ENCODE measurements at places on chromosomes 5 and 9.
A peak's percentile ranks its signal among the peaks of the same experiment; 100 is the strongest.

DNA sequence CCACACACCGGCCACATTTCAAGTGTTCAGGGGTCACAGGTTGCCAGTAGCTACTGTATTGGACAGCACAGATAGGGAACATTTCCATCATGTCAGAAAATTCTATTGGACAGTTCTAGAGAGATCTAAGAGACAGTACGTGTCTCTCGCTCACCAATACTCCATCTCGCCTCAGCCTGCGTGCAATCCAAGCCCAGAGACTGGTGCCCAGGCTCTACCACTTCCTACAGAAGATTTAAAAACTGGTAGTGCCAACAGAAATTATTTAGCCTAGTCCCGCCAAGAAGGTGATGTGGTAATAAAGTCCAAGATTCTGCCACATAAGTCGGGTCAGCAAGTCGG lies 390 bp upstream of the SNX2 start:
- DNase-seq: no peak

DNA sequence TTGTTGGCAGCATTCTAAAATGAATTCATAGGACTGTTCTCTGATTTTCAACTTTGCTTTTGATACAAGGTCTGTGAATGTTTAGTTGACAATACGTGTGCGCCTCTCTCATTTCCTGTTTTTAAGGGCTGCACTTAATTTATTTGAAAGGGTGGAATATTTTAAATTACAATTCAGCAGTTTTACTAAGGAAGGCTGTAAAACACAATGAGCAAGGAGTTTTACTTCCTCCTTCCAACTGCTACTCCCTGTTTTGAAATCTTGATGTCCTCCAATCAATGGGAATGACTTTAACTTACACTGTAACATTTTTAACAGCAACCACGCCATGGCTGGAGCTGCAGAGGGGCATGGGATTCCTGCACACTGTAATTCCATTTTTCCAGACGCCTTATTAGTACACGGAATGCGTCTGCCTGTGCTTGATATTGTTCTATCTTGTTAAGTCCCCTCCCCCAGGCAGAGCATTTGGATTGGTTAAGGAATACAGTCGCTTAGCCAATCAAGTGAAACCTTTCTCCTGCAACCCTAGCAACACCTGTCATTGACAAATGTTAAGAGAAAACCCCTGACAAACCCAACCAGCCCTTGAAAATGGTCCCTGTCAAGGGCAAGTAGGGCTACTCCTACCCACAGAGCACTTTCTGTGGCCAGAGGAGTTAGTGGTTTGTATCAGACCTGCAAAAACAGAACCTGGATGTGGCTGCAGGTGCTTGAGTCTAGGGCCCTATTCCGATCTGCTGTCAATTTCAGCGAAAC lies 12.5 kb upstream of the ZSWIM6 start:
- no peak for DNase-seq

- DNase-seq: no peak
Measured at GRCh38 chr5:60262576-60263295, 369.2 kb upstream of the PDE4D start.

DNA sequence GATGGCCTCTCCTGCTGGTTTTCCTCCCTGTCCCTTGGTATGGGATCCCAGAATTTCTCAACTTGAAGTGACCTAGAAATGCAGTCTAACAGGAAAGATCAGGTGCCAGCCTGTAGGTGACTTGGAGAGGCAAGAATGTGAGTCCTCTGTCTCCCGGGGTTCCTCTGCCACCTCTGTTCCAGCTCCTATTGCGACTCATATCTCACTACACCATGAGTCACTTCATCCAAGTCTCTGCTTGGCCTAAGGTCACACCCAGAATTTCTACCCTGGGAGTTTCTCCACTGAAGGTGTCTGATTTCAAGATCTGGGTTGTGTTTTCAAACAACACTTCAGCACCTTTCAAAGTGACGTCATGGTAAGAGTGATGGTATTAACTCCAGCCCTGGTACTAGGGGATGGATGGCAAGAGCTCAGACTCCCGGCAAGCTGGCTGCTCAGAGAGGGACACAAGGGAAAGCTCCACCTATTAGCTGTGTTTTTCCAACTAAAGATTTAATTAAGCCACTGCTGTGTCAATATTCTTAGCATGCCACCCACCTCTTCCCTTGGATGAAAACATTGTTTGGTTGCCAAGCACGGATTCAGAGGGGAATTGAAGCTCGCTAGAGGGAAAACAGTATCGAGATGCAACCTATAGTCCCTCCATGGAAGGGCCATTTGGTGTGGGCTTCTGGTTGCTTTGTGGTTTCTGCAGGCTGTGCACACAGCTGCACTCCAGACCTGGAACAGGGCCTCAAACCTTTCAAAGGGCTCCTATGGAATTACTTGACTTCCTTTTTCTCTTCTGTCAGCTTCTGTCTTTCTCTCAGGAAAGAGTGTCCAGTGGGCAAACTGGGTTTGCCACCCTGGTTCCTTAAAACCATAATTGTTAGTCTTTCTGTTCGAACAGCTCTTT lies 205.7 kb downstream of the GAS1 start:
- no peak for DNase-seq

DNA sequence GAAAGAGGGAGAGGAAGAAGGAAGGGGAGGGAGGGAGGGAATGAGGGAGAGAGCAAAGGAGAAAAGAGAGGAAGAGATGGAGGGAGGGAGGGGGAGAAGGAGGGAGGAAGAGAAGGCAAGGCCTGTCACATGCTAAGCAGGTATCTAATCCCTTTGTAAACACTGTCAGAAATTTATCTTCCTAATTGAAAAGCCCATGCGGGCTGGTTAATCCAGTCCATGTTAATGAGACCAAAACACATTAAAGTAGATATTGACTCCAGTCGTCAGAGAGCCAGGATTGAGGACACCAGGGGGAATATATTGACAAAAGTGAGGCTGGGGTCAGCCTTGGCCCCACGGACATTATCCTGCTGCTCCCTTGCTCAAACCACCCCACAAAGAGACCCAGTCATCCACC lies 37.4 kb upstream of the ALDH1B1 start:
- no peak for DNase-seq

- no peak for DNase-seq
Measured at GRCh38 chr9:89969156-89969675, 364.4 kb downstream of the GADD45G start.

DNA sequence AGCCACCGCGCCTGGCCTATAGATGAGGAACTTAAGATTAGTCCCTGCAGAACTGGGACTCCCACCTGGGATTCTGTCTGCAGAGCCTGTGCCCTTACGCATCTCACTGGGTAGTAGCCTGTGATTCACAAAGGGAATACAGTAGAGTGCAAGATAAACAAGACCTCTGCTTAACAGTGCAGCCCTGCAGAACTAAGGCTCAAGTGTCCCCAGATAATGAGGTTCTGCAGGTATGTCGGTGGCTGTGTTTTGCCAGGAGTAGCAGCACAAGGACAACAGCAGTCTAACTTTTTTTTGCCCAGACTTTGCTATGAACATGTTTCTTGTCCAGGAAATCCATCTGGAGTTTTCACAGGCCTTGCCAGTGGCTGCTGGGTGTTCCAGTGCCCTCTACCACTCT lies 59.7 kb downstream of the DCP2 start:
- DNase-seq: no peak

GRCh38 chr5:135964670-135965320 lies 10.0 kb upstream of the LECT2 start:
- no peak for DNase-seq

- DNase-seq: peak; percentile 76
Measured at GRCh38 chr5:150409638-150410523, 2.8 kb downstream of the CD74 start.

DNA sequence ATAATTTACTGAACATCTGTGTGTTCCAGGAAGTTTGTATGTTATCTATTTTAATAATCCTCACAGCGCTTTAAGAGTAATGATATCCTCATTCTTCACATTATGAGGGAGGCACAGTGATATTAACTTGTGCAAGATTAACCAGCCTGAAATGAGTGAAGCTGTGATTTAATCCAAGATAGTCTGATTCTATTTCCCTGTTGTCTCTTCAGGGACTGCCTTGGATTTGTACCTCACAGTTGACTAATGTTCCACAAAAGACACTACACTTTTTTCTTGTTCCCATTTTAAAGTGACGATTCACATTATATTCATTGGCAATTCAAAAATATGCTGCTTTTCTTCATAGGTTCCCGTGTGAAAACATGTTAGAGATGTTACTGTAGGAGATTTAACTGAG lies 125.3 kb upstream of the GNA14 start:
- no peak for DNase-seq

DNA sequence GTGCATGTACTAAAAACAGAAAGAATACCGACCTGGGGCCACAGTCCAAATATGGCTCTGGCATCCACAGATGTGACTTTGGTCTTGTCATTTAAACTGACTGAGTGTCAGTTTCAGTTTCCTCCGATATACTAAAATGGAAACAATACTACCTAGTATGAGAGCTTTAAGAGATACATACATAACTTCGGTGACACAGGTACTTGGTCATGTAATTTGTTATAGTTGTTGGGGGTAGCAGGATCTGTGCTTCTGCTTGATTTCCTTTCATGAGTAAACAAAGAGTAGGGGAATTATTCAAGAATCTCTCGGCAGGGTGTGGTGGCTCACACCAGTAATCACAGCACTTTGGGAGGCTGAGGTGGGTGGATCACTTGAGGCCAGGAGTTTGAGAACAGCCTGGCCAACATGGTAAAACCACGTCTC lies 32.1 kb downstream of the MTMR12 start:
- no peak for DNase-seq

DNA sequence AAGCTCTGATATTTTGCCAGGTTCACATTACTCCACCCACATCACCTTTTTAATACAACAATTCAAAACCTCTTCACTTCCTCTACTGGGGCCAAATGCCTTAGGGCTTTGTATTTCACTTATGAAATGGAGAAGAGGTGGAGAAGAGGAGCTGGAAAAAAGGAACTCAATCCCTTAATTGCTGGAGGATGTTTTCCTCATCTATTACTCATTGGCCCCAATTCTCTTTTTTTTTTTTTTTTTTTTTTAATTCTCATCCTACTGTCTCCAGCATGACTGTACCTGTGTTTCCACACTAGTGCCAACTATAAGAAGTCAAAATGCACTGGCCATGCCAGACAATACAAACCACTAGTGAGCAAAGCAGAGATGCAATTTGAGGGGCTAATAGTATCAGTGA lies 20.9 kb downstream of the FAM13B start:
- no peak for DNase-seq

- DNase-seq: peak; percentile 53
Measured at GRCh38 chr9:114156657-114157421, 1.5 kb downstream of the COL27A1 start.

- no peak for DNase-seq
Measured at GRCh38 chr5:68359699-68360098, 144.1 kb downstream of the PIK3R1 start.

GRCh38 chr5:89315286-89316100 lies 432.5 kb upstream of the MEF2C start:
- no peak for DNase-seq

DNA sequence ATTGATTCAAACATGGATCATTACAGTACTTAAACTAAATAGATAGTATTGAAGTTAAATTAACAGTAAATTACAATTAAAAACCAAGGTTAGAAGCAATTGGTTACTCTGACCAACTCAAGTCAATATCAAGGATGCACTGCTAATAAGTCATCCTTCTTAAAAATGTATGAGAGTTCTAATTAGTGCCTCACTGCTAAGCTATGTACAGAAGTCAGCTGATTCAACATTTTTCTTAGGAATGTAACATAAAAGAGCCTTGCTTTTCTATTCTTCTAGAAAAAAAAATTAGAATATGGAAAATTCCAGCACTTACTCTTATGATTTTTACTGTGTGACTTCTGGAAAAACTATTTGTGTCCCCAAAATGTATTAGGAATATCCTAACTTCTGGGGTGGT lies 75.7 kb upstream of the FBN2 start:
- no peak for DNase-seq

- no peak for DNase-seq
Measured at GRCh38 chr9:114461468-114461867, 43.8 kb downstream of the WHRN start.

GRCh38 chr9:99133145-99133544 lies 28.2 kb downstream of the TGFBR1 start:
- DNase-seq: no peak

DNA sequence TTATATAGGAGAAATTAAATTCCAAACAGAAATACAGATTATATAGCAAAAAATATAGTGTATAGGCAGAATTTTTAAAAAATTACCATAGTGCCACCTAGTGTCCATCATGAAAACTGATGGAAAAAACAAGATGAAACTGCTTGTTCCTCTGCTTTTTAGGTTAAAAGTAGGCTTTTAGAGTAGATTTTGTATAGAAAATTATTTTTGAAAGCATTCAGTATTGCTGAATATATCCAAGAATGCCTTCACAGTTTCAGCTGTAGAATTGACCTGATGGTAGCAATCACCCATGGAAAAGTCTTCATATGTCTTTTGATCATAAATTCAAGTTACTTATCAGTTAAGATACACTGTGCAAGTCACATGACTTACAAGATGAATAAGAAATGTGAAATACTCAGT lies 19.7 kb downstream of the RIOK2 start:
- no peak for DNase-seq

- DNase-seq: peak; percentile 53
Measured at GRCh38 chr5:126917918-126918614, 112.3 kb downstream of the MARCHF3 start.

DNA sequence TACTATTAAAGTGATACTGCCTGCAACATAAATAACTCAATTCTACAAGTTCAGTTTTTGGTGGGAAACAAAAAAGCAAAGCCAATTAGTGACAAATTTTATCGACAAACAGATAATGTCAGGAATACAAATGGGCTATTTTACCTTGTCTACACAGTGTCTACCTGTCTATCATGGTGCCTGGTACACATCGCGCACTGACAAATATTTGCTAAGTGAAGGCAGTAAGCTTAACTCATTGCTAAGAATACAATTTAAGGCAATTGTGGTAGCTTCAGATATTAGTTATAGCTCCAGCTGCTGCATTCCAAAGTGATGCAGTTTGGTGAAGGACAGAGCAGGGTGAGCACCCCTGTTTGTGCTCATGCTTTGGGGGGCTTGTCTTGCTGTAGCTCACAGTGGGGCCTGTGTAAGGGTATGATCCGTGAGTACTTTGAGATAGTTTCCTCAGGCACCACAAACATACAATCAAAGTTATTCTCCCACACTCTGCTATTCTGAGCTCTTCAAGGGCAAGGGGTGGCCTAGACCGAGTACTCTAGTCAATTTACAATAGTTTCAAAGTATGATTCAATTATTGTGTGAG lies 24.7 kb downstream of the ELL2 start:
- DNase-seq: no peak

- DNase-seq: no peak
Measured at GRCh38 chr5:76850543-76851145, 830 bp downstream of the S100Z start.

- DNase-seq: no peak
Measured at GRCh38 chr5:43315263-43315662, 2.1 kb upstream of the HMGCS1 start.

DNA sequence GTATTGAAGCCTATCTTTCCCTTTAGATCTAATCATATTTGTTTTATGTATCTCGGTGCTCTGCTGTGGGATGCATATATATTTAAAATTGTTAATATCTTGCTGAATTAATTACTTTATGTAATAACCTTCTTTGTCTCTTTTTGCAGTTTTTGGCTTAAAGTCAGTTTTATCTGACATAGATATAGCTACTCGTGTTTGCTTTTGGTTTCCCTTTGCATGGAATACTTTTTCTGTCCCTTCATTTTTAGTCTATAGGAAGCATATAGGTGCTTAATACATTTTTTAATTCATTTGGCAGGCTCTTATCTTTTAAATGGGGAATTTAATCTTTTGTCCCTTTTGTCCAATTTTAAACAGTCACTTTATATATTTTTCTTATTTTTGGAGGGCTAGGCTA lies 360.6 kb upstream of the PRR16 start:
- no peak for DNase-seq
